NCI-H510A (cell line): ENCODE measurements at places on chromosomes 2 and 18.

DNA sequence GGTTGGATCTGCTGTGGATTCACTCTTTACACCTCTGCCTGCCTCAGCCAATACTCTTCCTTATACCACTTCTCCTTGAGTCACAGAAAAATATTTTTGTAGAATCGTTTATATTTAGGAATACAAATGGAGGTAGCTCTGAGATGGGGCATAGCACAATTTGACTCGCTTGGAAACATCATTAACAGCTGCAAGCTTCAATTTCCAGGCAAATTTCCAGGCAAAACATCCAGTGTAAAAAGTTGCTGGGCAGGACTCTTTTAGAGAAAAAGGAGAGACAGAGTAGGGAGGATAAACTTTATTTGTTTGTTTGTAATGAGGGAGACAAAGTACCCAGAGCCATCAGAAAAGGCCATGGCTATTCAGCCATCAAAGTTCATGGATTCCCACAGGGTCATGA lies 74.4 kb upstream of the SOX11 start:
- DNase-seq = no peak

- peak; percentile 49 for DNase-seq
These were observed 95.5 kb downstream of the DYSF start for GRCh38 chr2:71548646-71549425.

DNA sequence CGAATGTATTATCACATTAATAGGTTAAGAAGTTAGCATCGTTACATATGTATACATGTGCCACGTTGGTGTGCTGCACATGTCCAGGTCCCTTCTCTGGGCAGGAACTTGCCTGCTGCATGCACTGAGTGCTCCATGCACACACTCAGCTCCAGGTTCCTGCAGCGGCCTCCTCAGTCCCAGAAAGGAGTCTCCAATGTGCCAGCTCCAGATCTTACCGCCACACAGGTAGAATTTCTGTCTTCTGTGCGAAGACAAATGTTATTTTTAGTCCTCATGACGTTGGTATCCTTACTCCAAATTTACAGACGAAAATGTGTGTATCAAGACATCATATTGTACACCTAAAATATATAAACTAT lies 127.1 kb downstream of the GALR1 start:
- DNase-seq = no peak

DNA sequence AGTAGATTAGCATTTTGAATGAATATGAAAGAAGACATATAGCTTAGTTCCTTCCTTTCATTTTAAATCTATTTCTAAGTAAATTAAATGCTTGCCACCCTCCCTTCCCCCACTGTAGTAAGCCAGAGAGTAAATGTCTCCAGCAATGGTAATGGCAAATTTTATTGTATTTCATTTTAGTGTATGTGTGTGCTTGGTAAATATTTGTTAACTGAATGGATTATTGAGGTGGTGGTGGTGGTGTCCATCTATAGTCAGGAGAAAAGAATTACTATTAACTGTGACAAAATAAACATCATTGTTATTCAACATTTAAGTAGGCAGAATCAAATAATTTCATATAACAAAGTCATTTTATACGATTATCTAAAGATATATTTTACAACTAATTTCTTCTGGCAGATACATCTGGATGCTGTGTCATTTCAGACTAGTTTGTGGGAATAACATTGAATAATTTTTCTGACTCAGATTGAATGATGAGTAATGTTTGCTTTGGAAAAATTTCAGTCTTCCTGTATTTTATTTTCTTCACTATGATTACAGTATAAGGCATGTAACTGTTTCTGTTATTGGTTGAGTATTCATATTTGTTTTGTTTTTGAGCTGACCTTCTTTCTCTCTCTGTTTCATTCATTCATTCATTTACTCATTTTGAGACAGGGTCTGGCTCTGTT lies 18.3 kb downstream of the ASXL3 start:
- DNase-seq = no peak

GRCh38 chr2:110865188-110865587 lies 132.8 kb downstream of the ACOXL start:
- no peak for DNase-seq

DNA sequence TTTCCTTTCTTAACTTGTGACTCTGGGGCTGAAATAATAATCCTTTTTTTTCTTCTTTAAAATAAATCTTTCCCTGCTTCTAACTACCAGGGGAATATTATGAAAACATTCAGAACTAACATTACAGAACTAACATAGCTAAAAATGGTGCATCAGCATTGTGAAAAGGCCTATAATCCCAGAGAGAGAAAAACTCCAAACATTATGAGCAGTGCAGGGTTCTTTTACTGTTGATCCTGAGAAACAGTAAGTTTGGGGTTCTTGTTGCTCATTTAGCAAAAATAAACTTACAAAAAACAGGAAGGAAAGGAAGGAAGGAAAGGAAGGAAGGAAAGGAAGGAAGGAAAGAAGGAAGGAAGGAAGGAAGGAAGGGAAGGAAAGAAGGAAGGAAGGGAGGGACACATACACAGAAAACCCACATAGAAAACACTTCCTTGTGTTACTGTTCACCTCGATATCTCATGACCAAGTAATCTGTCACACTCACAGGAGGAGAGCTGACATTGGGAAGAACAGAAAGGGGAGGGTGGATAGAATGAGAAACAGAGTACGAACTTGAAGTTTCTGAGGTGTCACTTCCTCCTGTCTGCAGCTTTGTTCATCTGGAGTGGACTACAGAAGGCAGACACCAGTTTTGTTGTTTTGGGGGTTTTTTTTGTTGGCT lies 18.4 kb upstream of the PIK3C3 start:
- no peak for DNase-seq

GRCh38 chr2:181106789-181107627 lies 126.6 kb downstream of the UBE2E3 start:
- no peak for DNase-seq

- no peak for DNase-seq
These were observed 16.1 kb downstream of the MTX2 start for GRCh38 chr2:176285321-176285720.

DNA sequence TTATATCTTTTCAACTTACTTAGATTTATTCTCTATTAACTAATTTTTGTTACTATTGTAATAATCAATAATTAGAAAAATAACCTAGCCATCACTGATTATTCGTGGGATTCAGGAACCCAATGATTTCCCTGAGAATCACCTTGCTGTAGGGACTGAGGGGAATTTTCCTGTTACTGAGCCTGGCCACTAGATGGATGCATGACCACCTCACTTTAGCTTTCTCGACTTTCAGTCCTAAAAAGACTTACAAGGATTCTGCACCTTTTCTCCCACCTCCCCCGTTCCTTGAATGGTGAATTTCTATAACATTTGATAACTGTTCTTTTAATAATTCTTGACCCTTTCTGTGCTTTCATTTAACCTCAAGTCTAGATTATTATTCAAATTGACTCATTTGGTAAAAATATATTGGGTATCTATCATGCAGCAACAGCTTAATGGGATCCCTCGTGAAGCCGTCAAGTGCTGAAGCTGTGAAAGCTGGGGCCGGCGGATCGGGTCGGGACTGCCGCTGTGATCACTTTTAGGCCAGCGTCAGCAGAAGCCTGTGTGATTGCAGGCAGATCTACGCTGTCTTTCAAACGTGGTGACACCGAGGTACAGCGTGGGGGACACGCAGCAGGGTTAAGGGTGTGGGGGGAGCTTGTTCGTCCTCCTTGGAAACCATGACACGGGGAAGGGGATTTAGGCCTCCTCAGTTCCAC lies 38.8 kb upstream of the TMEM18 start:
- DNase-seq = no peak
